ENCODE measurements at places on chromosomes 16 and 17.
A peak's percentile ranks its signal among the peaks of the same experiment; 100 is the strongest.

DNA sequence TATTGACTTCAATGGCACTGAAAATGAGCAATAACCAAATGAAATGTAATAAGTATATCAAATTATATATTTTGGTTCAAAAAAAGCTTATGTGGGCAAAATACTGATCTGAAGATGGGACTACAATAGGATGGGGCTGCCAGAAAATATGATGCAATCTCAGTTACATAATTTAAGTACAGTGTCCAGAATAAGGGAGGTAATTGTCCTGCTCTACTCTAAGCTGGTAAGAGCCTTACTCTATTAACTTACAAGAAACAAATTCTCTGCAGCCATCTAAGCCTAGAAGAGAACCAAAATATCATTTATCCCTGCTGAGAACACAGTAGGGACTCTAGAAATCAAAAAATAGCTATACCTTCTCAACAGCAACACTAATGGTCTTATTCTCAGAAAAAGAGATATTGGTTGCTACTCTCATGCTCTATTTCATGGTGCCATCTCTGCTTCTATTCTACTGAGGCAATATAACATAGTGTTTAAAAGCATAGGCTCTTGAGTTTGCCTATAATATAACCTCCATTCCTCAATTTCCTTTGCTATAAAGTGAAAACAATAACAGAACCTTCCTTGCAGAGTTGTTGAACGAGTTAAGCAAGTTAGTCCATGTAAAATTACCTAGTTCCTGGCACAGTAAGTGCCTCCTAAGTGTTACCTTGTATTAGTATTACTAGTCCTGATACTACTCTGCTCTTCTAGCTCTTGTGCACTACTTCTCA is 19.9 kb downstream of the NQO1 start:
- DNase-seq = no peak

DNA sequence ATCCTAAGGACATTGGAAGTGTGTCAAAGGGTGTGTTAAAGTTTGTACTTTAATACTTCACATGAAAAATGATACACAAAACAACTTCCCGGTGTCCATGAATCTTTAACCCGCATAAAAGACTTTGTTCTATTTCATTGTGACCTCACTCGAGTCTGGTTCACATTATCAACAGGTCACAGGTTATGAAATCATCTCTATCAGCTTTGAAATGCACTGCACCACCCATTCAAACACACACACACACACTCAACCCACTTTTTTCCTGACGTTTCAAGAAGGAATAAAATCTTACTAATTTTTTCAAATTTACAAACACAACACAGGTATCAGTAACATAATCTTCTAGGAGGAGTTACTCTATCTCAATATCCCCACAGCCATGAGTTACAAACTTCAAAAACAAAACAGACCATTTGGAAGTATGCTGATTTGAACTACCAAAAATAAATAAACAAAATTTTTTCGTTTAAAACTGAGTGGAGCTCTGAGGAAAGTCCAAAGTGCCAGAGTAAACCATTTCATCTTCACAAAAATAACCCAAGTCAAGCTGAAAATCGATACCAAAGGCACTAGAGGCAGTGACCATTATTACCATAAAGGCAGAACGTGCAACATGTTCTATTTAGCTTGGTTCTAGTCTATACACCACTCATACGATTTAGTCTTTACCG is 2.7 kb downstream of the ACOX1 start:
- no peak for DNase-seq

- DNase-seq = no peak
These were observed 58.0 kb upstream of the SCNN1B start for GRCh38 chr16:23244122-23244521.

- DNase-seq = peak; percentile 4
These were observed 125.4 kb downstream of the MAP2K6 start for GRCh38 chr17:69539781-69540319.

DNA sequence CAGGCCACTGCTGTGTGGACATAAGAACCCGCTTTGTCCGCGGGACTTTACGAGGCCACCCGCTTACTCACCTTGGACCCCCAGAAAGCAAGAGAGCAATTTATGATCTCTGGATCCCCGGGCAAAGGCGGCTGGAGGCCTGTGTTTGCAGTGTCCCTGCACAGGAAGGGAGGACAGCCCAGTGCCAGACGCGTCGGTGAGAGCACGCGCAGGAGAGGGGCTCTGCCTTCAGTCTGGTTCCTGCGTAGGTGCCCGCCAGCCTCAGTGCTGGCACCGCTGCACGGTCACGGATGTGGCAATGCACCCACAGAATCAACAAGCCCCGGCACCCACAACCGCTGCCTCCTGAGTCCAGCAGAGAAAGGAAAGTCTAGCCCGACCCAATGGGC is 248.4 kb downstream of the C16orf95 start:
- no peak for DNase-seq

DNA sequence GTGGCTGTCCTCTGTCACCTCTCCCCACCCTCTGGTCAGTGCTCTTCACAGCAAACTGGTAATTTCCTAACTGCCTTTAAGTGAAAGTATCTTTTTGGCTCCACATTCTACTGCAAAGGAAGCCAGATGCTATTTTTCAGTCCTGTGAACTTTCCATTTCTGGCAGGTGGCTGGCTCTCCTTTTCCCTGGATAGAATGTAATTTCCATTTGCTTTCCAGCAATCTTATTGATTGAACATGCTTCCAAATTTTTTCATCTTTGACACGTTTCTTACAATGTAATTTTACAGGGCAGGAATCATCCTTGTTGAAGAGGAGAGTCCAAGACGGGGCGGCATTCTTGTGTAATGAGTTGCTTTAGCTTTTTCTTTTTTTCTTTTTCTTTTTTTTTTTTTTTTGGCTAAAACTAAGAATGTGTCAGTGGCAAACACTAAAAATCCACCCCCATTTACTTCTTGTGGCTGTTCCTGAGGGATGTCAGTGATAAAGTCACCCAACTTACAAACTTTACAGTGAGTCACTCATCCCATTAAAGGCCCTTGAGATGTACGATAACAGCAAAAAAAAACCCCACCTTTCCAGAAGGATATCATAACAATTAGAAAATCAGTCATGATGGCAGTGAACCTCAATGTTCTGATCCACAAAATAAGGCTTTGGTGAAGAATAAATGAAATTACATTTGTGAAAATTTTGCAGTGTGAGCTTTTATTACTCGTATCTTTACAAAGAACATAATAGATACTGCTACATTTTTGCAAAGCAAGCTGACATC is 29.4 kb upstream of the PRKCA start:
- DNase-seq = no peak
